ENCODE measurements at places on chromosomes 5 and 9. TPM values are rescaled to one million over a fixed set of nuclear protein-coding genes. Genes with fewer than 3 reads are reported as not detected.

DNA sequence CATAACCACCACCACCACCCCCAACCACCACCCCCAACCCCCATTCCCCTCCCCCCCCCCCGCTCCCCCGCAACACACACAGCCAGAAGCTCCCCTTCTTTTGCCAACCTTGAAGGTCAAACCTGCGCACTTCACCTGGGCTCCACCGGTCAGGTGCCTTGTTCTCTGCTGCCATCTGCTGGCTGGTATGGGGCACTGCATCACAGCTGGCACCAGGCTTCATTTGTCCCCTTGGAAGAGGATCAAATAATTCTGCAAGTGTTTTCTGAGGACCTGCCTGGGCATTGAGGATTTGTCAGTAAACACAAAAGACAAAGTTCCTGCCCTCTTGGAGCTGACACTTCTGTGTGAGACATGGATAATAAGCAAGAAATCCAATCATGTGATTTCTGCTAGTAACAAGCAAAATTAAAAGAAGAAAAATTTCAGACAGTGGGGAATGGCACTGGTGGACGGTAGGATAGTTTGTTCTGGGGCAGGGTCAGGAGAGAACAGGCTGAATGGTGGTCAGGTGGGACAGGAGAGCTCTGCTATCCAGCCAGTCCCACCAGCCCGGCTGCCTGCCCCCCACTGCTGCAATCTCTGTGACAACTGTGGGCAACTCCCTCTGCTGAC lies 55.6 kb upstream of the LMX1B start:
- no peak overlapping the region for H3K27ac ChIP-seq
- peak; percentile 41 for DNase-seq
- no peaks in the 10 kb centered on the region for H3K4me1 ChIP-seq
- H3K27me3 ChIP-seq: peaks cover 7% of the 10 kb centered on the region
- H3K36me3 ChIP-seq: no peaks in the 10 kb centered on the region
- H3K4me3 ChIP-seq: no peak overlapping the region

- H3K27me3 ChIP-seq: no peaks in the 10 kb centered on the region
- no peaks in the 10 kb centered on the region for H3K36me3 ChIP-seq
- DNase-seq: no peak
- no peaks in the 10 kb centered on the region for H3K4me1 ChIP-seq
- H3K4me3 ChIP-seq: no peak overlapping the region
Observed at GRCh38 chr5:2836133-2836532, 84.7 kb upstream of the IRX2 start.

- H3K27me3 ChIP-seq: no peaks in the 10 kb centered on the region
- H3K36me3 ChIP-seq: no peaks in the 10 kb centered on the region
- no peaks in the 10 kb centered on the region for H3K4me1 ChIP-seq
- no peak overlapping the region for H3K4me3 ChIP-seq
Observed at GRCh38 chr9:3008091-3008490, 164.2 kb upstream of the PUM3 start.

AGTPBP1 gene
- total RNA-seq: 10.7 TPM

IL5 gene
- not detected for total RNA-seq

C5orf52 gene
- total RNA-seq: not detected

DNA sequence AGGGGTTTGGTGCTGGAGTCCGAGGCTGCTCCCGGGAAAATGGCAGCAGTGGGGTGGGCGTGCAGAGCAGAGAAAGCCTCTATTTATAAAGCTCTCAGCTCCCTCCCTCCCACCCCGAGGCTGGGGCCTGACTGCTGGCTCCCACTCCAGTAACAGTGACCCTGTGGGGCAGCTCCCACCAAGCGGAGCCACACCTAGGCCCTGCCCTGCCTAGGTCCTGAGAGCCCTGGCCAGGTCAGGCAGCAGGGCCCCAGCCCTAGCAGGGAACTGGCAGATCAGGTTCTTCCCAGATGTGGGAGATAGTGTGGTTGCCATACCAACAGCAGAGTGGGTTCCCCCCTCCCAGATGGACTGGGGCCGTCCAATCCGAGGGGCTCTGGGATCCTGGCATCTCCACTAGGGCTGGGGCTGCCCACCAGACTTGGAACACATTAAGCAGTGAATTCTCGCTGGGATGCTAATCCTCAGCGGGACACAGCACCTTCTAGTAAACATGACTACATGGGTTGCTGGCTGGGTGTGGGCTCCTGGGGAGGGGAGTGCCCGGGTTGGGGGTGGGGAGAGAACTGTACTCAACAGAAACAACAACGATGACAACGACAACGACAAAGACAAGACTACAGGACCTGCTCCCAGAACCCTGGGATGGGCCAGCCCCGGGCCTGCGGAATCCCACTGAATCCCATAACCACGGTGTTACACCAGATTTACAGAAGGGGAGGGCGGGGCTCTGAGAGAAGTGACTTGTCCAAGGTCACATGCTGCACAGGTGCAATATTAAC lies 1.5 kb downstream of the SH3GLB2 start:
- H3K4me1 ChIP-seq: peaks cover 11% of the 10 kb centered on the region
- no peak overlapping the region for H3K27ac ChIP-seq
- no peaks in the 10 kb centered on the region for H3K36me3 ChIP-seq

- DNase-seq: peak; percentile 74
- H3K4me1 ChIP-seq: no peaks in the 10 kb centered on the region
- no peak overlapping the region for H3K27ac ChIP-seq
- no peaks in the 10 kb centered on the region for H3K36me3 ChIP-seq
- H3K27me3 ChIP-seq: peaks cover 3% of the 10 kb centered on the region
Observed at GRCh38 chr5:36692791-36693763, 86.7 kb downstream of the SLC1A3 start.

DNA sequence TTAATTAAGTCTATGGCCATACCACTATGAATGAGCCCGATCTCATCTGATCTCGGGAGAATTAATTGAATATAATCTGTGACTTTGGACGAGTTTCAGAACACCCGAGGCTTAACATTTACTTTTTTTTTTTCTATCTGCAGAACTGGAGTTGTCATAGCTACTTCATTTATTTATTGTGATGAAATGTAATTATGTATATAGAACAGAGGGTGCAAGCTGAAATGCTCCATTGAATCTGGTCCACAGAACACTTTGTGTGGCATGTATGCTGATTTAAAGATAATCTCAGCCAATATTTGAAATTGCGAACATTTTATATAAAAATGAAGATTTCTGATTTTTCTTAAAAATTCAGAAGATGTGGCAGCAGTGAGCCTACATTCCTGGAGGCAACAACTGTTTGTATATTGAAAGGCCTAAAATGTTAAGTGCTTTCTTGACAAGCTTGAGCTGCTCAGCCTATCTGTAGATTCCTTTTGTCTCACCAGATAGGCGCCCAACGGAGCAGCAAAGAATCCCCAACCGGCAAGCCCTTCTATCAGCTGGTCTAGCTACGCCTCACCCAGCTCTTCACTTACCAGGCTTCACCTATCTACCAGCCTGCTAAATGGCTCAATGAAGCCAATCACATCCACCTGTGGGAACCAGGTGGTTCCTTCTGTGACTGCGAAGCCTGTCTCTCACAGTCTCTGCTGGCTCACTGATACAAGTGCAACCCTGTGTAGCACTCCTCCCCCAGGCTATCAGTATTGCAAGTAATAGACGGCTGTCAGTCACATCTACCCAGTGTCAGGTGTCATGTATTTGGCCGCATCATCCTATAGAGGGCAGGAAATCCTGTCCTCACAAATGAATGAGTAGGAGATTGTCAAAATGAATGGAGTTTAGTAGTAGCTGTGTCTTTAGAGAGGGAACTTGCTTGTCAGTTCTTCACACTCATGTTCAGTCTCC lies 170.6 kb upstream of the MRPS30 start:
- H3K4me1 ChIP-seq: no peaks in the 10 kb centered on the region
- H3K27me3 ChIP-seq: no peaks in the 10 kb centered on the region
- no peak overlapping the region for H3K27ac ChIP-seq
- no peak for DNase-seq
- no peaks in the 10 kb centered on the region for H3K36me3 ChIP-seq

DNA sequence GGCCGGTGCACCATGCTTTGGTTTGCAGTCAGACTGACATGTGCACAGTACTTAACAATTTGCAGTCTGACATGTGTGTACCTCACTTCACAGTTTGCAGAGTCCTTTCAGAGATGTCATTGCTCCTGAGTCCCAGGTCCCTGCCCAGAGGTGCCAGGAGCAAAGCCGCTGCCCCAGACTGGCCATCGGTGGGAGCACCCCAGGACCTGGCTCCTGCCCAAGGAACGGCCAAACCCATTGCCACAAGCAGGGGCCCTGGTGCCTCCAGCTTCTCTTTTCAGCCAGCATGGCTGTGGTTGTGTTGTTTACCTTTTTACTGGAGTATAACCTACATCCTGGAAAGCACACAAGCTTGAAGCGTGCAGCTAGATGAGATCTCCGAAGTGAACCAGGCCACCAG lies 28.6 kb downstream of the RASGEF1C start:
- H3K36me3 ChIP-seq: no peaks in the 10 kb centered on the region
- no peak for DNase-seq
- H3K4me3 ChIP-seq: no peak overlapping the region

GRCh38 chr9:108234811-108235210 lies 621.0 kb downstream of the ACTL7B start:
- H3K27ac ChIP-seq: no peak overlapping the region
- H3K4me1 ChIP-seq: no peaks in the 10 kb centered on the region
- no peak overlapping the region for H3K4me3 ChIP-seq
- H3K36me3 ChIP-seq: no peaks in the 10 kb centered on the region
- peak; percentile 36 for DNase-seq
- H3K27me3 ChIP-seq: no peaks in the 10 kb centered on the region

DNA sequence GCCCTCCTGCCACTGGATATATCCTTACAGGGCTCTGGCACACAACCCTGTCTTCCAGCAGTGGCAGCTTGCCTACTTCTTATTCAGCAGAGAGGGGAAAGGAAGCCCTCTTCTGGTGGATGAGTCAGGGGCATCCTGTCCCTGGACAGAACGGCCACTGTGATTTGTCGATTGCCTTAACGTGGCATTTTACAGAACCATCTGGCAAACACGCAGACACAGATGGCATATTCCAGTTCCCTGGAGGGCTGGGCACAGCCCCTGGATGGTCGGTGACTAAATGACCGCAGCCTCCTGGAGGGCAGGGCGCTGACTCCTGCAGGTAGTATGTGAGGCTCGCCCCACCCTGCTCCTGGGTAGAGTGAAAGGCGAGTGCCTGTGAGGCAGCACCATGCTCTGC lies 62.1 kb downstream of the DCP2 start:
- no peak overlapping the region for H3K27ac ChIP-seq
- peaks cover 2% of the 10 kb centered on the region for H3K4me1 ChIP-seq
- H3K36me3 ChIP-seq: no peaks in the 10 kb centered on the region
- no peaks in the 10 kb centered on the region for H3K27me3 ChIP-seq
- no peak for DNase-seq

WHRN gene
- total RNA-seq: 0.51 TPM

DNA sequence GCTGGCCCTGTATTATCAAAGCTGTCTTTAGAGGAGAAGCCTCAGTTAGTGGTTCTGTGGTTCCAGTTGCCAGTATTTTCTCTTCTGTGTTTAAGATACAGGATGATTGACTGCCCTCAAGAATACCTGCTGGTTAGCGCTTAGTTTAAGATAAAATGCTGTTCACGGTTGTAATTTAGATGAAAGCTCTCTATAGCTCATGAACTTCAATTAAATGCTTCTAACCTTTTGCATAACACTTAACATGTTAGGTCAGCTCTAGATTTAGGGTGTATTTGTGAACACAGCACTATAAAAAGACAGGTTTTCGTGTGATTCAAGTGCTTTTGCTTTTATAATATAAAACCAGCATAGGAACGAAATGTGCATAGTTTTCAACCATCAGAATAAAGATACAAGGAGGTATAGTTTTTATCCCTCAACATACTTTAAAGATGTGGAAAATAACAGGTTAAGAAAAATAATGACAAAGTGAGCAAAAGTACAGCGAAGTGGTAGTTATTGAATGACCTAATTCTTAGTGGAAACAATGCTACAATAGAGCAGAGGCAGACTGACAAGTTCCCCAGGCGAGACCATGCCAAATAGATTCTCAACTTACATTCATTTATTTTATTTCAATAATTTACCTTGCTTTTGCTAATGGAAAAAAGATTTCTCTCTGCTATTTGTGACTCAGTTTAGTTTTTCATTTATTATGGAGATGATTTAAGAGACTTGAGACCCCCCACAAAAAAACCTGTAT lies 602.6 kb upstream of the DMAC1 start:
- H3K4me3 ChIP-seq: no peak overlapping the region
- no peak overlapping the region for H3K27ac ChIP-seq

GRCh38 chr9:131559421-131560000 lies 14.2 kb downstream of the PRRT1B start:
- no peak overlapping the region for H3K4me3 ChIP-seq
- H3K27ac ChIP-seq: no peak overlapping the region
- no peaks in the 10 kb centered on the region for H3K4me1 ChIP-seq
- H3K36me3 ChIP-seq: no peaks in the 10 kb centered on the region
- peaks cover 6% of the 10 kb centered on the region for H3K27me3 ChIP-seq

TMEM171 gene
- under 0.01 TPM for total RNA-seq

CCDC171 gene
- 4.6 TPM for total RNA-seq

DNA sequence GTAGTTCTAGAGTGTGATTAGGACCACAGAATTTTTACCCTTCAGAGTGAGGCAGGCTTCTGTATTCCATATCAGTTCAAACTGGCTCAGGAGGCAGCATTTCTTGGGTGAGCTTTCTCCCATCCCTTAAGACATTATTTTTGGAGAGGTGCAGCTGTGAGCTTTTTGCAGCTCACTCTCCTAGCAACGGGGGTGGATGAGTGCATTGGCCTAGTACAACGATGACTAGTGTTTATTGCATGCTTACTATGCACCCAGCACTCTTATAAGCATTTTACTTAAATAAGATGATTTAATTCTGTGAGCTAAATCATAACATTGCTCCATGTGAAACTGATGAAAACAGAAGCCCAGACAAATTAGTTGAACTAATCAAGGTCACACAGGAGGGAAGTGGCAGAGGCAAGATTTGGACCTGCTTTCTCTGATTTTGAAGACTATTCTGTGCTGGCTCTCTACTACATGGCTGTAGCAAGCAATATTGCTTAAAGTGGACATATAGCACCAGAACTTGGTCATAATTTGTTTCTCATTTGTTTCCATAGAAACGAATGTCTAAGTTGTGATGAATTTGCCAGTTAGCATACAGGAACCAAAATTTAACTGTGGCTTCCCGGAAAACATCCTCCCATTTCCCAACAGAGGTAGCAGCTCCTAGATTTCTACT lies 372.1 kb upstream of the RIOK2 start:
- H3K27me3 ChIP-seq: no peaks in the 10 kb centered on the region
- no peaks in the 10 kb centered on the region for H3K36me3 ChIP-seq
- peaks cover 14% of the 10 kb centered on the region for H3K4me1 ChIP-seq
- peak; percentile 73 for DNase-seq
- H3K4me3 ChIP-seq: no peak overlapping the region
